ENCODE measurements at places on chromosomes 1 and 21. TPM values are rescaled to one million over a fixed set of nuclear protein-coding genes. Genes with fewer than 3 reads are reported as not detected.

Gene RHD
- total RNA-seq = not detected

Gene FMN2
- total RNA-seq = 2.5 TPM

Gene SV2A
- 5.6 TPM for total RNA-seq

Gene HES2
- 0.15 TPM for total RNA-seq

Gene PRDM16
- 10.2 TPM for total RNA-seq

Gene TMEM200B
- 23.5 TPM for total RNA-seq

Gene LIN9
- total RNA-seq = 4.3 TPM

Gene C1orf141
- total RNA-seq = 0.38 TPM

Gene PIK3C2B
- 26.0 TPM for total RNA-seq

Gene ST3GAL3
- total RNA-seq = 29.3 TPM

Gene SERBP1
- 117 TPM for total RNA-seq

Gene RGS13
- total RNA-seq = not detected

Gene CDK18
- total RNA-seq = 31.5 TPM

Data from ovary (tissue), 10 donors.